NCI-H2029 (cell line): ENCODE measurements at places on chromosomes 11 and 22.

- DNase-seq: no peak
Measured at GRCh38 chr11:15685306-15685705, 570.6 kb downstream of the INSC start.

DNA sequence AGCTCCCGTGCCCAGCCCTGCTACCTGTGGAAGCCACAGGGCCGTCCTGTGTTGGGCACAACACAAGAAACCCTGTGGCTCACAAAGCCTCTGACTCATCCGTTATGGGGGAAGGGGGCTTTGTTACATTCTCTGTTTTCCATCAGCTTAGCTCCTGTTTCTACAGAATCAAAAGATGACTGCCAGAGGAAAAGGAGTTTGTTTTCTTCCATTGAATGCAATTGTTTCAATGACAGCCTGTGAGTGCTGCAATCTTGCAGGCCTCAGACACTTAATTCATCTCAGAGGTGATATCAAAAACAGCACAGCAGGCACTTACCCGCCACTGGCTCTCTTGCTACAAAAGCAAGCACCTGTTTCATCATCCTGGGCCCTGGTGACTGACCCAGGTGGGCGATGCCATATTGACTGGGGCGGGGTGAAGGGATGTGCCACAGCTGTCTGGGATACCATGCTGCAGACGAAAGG is 194.3 kb downstream of the OPCML start:
- no peak for DNase-seq

- no peak for DNase-seq
Measured at GRCh38 chr11:35812828-35813227, 131.0 kb upstream of the LDLRAD3 start.

GRCh38 chr11:44047931-44048431 is at the start of gene ACCSL:
TSS of gene ACCSL (plus strand) at chr11:44047981. CDS start at chr11:44048037, 56 bp downstream.
- DNase-seq: no peak

- no peak for DNase-seq
Measured at GRCh38 chr22:18975434-18976196, 39.5 kb upstream of the PRODH start.

DNA sequence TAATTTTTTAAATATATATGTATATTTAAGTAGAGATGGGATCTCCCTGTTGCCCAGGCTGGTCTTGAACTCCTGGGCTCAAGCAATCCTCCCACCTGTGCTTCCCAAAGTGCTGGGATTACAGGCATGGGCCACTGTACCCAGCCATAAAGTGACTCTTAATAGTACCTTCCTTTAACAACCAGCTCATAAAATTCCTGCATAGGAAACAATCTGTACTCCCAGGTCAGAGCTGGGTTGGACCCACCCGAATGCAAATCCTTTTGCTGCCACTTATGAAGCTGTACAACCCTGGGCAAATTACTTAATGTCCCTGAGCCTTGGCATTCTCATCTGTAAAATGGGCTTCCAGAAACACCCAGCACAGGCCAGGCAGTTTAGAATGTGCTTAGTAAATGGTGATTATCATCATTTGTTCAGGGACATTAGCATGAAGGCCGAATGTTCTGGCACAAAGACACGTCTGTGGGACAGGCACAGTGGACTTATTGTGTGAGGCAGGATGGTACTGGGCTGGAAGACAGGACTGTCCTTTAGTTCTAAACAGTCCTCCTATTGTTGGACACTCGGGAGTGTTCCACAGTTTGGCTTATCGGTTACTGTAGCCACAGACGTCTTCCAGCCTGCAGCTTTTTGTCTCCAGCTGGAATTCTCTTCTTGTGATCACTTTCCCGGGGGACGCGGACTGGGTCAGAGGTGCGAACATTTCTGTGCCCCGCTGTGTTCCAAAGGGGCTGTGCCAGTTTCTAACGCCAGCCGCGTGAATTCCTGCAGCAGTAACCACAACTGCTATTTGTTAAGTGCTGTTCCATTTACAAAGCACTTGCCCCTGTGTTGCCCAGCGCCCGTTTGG is 6.0 kb downstream of the PDXP start:
- no peak for DNase-seq

GRCh38 chr11:68338051-68338780 is 25.8 kb downstream of the LRP5 start:
- no peak for DNase-seq

DNA sequence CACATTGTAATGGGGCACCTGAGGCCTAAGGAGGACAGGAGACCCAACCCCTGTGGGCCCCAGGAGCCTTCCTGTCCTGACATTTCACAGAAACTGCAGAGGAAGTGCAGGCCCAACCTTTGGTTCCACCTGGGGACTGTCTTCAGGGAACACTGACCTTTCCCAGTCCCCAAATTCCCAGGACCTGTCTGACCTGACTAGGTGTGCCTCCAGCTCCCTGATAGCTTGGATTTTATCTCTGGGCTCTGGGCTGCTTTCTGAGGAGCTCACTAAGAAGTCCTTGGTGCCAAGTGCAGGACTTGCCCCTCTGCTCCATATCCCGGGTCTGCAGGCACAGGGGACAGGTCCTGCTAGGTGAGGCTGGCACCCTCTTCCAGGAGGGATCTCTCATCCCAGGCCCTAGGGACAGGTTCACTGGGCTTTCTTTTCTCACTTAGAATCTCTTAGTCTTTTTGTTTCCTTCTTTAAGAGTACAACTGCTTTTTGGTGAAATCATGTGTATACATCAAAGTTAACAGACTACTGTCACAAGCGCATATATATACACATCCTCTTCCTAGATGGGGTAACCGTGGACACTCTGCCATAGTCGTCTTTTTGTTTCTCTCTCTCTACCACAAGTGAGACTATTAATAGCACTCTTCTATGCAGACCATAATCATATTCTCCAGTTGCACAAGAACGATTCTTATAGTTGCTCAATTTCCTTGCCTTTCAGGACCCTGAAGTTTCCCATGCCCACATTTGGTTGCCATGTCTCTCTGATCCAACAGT is 72.0 kb upstream of the IGLL5 start:
- DNase-seq: no peak
